ENCODE measurements at places on chromosomes 6 and 20.

DNA sequence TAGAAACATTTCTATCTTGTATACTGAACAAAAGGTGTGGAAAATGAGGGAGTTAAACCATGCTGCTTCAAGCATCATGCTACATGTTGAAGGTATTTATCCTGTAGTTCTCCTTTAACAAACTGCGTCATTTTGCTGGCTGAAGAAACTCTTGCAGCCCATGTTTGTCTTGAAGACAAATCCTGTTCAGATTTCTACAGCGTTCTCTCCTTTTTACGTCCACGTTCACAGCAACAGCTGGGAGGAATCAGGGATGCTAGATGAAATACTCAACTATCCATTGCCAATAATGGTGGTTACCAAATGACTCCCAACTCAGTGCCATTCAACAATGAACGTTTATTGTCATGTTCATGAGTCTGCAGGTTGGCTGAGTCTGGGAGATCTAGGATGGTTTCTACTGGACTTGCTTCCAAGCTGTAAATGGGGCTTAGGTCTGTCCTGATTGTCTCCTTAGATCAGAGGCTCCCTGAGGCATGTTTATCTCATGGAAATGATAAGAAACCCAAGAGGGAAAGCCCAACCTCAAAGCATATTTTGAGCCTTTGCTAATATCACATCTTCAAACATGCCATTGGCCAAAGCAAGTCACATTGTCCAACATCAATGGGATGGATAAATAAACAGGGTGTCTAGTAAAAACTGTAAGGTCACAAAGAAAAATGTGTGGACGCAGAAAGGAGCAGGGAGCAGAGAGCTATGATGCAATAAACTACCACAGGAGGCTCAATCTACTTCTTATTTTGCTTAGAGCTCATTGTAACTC lies 2.7 kb upstream of the PLCB1 start:
- DNase-seq, result no peak

DNA sequence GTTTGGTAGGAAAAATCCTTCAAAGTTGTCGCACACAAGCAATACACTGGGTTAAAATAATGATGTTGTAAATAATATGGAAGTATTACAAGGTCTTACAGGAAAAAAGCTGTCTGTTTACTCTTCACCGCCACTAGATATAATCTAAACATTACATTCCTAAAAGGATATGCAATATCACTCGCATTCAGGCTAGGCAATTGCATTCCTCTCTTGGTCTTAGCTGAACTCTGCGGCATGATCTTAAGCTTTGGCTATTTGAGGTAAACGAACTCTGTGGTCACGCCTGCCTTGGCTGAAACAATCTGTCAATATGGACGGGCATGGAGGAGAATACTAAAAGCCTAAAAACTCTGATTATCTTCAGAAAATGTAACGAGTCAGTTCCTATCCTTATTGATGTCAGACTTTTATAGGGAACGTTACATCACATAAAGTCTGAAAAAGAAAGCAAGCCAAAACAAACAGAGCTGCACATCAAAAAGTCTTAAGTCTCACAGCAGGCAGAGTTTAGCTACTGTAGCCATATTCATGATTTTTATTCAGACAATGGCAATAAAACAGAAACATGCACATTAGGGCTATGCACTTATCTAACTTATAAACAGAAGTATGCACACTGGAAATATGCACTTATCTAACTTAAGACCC lies 30.8 kb upstream of the FILIP1 start:
- DNase-seq, result no peak

DNA sequence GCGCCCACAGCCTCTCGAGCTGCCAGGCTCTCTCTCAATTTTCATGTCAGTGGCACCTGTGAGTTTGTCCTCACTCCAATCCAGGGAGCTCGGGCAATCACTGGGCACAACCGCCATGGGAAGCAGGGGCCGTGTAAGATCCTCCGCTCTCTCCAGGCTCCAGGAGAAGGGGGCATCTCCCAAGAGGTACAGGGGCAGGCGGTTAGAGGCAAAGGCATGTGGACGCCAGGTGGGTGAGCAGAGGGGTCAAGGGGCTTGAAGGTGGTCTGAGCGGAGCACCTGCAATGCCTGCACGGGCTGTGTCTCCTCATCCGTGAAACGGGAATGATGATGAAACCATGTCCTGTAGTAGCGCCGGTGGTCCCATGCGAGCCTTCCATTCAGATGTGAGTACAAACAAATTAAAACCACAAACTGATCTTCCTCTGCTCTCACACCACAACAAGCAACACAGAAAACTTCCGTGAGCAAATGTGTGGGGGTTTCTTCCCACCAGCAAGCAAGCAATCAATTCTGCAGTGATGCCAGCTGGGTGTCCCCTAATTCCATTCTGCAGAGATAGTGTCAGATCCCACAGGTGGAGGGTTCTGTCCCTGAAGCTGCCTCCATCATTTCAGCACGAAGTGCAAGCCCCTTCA lies 222.5 kb upstream of the PMEPA1 start:
- DNase-seq, result no peak

GRCh38 chr20:63697357-63697867 lies 960 bp downstream of the TNFRSF6B start:
- DNase-seq, result no peak

DNA sequence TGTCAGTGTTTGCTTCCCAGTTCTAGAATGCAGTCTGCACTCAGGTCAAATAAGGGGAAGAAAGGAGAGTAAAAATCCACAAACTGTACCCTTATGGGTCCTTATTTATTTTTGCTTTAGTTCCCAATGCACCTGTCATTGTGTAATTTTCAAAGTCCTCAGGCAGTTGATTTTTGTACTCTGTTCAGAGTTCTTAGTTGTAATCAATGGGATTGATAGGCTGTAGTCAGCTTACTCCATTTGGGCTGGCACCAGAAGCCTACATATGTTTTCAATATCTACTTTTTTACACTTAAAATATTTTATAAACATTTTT lies 18.6 kb downstream of the AIG1 start:
- no peak for DNase-seq

- DNase-seq, result no peak
Measured at GRCh38 chr6:56772737-56773184, 130.1 kb upstream of the DST start.

GRCh38 chr20:39699166-39699725 lies 737.1 kb downstream of the DHX35 start:
- DNase-seq, result no peak

- DNase-seq, result no peak
Measured at GRCh38 chr6:47221565-47221964, 88.1 kb downstream of the TNFRSF21 start.

DNA sequence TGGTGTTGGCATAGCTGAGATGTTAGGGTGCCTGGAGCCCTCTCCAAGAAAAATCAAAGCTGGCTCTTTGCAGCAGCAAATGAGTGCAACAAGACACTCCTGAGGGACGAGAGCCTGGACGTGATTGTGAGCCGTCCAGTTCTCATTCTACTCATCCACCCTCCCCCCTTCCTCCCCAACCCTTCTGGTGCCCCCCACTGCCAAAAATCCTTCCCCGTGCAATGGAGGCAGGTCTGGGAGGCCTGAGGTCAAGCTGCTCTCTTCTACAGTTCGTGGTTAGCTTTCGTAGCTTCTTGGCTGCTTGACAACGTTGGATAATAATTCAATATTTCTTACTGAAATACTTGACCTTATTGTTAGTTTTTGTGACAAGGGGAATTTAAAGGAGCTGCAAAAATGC lies 185.3 kb upstream of the SUPT3H start:
- DNase-seq, result no peak

- DNase-seq, result peak; percentile 84
Measured at GRCh38 chr20:50153500-50154377, at the start of gene PEDS1. Gene PEDS1, minus strand, starts transcription at chr20:50153723. Its CDS starts 86 bp downstream, at chr20:50153637.

- no peak for DNase-seq
Measured at GRCh38 chr6:70303034-70303525, at the start of gene COL9A1. Gene COL9A1, minus strand, starts transcription at chr6:70303084. Its CDS starts 160 bp downstream, at chr6:70302924.

GRCh38 chr20:3705491-3705969 lies 6.9 kb downstream of the SIGLEC1 start:
- DNase-seq, result no peak

DNA sequence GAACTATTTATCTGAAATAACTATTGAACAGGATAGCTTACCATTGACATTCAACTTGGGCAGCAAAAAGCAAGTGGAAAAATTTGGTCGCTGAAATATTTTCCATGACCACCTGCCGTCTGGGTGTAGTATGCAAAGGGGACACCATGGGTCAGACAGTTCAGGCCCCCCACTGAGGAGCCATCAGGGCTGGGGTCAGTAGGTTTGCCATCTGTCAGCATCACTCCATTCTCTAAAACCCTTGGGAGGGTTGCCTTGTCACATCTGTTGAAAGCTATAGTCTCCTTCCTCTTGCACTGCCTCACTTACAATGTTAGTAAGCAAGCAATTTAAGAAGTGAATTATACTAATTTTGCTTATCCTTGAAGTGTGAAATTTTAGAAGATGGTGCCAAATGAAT lies 44.9 kb downstream of the NRN1 start:
- no peak for DNase-seq

GRCh38 chr20:32447136-32448027 lies 89.3 kb downstream of the ASXL1 start:
- no peak for DNase-seq

- no peak for DNase-seq
Measured at GRCh38 chr6:82951389-82951788, 114.3 kb downstream of the UBE3D start.

DNA sequence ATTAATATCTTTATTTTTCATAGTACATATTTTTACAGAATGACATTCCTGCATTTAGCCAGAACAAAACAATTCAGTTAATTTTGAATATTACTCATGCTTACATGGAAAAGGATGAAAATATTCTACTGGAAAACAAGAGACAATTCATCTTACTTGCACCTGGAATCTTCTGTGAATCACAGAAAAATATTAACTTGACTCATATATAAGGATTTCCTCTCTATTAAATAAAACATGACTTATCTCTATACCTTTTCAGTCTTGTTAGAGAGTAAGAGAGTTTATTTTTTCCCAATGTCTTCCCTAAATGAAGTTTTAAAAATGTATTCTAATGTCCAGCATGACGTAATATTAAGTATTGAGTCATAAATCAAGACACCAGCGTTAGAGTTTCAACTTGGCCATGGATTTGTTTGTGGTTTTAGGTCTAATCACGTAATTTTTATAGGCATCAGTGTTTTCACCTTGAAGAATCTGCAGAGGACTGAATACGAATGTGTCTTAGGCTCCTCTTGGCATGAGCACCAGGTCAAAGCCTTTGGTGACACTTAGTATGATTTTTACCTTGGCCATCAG lies 445.1 kb upstream of the JAG1 start:
- DNase-seq, result no peak

- no peak for DNase-seq
Measured at GRCh38 chr20:62782893-62783278, 13.4 kb upstream of the MRGBP start.

- no peak for DNase-seq
Measured at GRCh38 chr6:13275435-13275989, 52.8 kb downstream of the TBC1D7 start.

DNA sequence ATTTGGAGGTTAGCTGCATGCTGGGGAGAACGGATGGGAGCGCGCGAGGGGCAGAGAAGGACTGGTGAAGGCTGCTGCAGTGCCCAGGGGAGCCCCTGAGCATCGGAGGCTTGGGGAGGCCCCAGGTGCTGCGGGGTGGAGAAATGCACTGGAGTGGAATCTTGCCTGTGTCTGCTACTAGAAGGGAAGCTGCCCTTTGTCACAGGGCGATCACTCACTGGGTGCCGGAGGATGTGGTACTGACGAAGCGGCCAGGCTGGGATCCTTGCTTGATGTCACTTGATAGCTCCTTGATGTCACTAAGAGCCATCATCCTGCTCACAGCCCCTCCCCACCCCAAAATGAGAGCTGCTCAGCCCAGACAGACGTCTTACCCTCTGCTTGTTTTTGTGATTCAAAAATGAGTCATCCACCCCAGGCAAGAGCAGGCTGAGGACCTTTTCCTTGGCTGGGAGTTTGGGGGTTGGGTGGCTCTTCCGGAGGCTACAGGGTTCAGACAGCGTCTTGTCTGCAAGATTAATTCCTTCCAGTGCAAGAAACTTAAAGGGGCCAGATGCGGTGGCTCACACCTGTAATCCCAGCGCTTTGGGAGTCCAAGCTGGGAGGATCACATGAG lies 62.6 kb upstream of the PMEPA1 start:
- peak; percentile 24 for DNase-seq

GRCh38 chr6:138862456-138862855 lies 66.6 kb downstream of the ECT2L start:
- DNase-seq, result no peak

GRCh38 chr20:40503119-40503518 lies 185.9 kb downstream of the MAFB start:
- no peak for DNase-seq

- DNase-seq, result no peak
Measured at GRCh38 chr6:146868671-146869209, 270.0 kb downstream of the ADGB start.

- DNase-seq, result no peak
Measured at GRCh38 chr6:26205625-26206574, 118.7 kb downstream of the HFE start.

DNA sequence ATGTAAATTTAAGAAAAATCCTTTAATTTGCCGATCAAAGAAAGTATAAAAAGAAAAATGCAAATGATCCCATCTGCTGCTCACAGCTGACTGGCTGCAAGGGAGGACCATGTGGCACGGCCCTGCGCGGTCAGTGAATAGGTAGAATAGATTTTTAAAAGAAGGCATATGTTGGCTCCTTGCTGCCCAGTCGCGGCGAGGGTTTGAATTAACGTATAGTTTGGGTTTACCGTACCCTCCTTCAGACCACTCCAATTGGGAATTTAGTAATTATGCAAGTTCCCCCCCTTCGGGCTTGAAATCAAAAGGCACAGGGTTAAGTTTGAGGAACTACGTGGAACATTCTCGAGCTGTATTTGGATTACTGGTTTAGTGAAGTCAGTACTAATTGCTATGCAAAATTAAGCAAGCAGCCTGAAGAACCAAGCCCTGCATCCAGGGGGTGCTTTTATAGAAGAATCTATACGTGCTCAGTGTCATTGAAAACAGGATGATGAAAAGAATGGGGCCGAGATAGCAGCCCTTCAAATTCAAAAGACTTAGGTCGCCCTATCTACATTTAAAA lies 1.1 kb upstream of the BEND3 start:
- peak; percentile 32 for DNase-seq

GRCh38 chr6:106733386-106733785 lies 104.0 kb downstream of the QRSL1 start:
- no peak for DNase-seq

GRCh38 chr6:89239338-89239737 lies 22.2 kb upstream of the GABRR1 start:
- peak; percentile 36 for DNase-seq

DNA sequence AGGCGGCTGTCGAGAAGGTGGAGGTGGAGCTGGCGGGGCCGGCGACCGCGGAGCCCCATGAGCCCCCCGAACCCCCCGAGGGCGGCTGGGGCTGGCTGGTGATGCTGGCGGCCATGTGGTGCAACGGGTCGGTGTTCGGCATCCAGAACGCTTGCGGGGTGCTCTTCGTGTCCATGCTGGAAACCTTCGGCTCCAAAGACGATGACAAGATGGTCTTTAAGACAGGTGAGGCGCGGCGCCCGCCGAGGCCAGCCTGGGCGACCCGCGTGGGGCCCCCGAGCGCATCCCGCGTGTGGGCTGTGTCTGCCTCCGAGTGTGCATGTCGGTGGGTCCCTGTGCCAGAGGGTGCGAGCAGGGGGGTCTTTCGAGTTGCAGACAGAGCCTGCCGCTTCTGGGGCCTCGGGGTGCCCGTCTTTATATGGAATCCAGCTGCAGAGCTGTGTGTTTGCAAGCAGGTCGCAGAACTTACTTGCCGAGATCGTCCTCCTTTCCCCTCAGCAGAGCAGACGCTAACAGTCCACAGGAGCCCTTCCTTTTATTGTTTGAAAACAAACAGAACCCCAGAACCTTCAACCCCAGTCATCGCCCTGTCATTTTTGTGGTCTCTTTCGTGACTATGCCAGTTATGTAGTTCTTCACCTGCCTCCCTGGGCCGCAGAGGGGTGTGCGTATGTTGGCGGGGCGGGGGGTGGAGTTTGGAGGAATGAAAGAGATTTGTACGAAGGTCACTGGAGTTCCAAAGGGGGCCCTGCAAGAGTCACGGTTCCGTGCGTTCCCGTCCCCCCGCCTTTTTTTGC lies 766 bp downstream of the SLC16A10 start:
- DNase-seq, result peak; percentile 79
